ENCODE measurements at places on chromosomes 13 and 19.
A peak's percentile ranks its signal among the peaks of the same experiment; 100 is the strongest.

- DNase-seq: no peak
These were observed 59.2 kb downstream of the MLLT1 start for GRCh38 chr19:6220385-6221191.

DNA sequence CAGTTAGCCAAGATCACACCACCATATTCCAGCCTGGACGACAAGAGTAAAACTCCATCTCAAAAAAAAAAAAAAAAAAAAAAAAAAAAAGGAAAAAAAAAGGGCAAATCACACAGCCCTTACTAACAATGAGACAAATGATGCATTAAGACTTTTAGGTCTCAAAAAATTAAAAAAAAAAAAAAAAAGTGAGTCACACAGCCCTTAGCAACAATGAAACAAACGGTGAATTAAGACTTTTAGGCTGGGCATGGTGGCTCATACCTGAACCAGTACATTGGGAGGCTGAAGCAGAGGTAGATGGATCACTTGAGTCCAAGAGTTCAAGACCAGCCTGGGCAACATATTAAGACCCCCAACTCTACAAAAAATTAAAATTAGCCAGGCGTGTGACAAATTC is 32.4 kb upstream of the EIF3G start:
- DNase-seq: no peak

- no peak for DNase-seq
These were observed 16.3 kb upstream of the KIR3DL3 start for GRCh38 chr19:54707962-54708361.

DNA sequence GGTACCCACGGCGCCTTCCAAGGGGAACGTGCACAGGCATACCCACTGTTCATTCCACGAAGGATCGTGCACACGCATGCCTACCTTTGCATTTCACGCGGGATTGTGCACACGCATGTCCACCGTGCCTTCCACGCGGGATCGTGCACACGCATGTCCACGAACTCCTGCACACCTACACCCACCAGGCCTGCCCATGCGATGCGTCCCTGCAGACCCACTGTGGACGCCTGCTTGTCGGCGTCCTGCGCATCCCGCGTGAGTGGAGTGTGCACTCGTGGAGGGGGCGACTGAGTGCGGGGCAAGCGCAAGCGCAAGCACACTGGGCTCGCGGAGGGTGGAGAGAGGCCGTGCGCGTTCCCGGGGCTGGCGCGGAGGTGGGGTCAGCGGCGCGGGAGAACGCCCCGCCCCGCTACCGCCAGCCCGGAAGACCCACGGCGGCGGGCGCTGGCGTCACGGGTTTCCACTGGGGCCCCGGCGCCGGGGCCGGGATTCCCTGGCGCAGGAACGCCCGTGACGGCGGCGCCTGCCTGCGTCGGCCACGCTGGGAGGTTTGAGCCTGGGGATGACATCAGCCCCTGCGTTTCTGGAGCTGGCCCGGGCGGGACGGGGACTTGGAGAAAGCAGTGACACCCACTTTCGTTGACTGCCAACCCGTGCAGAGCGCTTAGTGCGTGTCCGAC is 18.7 kb downstream of the GADD45B start:
- DNase-seq: peak; percentile 76

Measured in B cell (primary cell).